ENCODE measurements at places on chromosomes 3 and 15.
A peak's percentile ranks its signal among the peaks of the same experiment; 100 is the strongest.

DNA sequence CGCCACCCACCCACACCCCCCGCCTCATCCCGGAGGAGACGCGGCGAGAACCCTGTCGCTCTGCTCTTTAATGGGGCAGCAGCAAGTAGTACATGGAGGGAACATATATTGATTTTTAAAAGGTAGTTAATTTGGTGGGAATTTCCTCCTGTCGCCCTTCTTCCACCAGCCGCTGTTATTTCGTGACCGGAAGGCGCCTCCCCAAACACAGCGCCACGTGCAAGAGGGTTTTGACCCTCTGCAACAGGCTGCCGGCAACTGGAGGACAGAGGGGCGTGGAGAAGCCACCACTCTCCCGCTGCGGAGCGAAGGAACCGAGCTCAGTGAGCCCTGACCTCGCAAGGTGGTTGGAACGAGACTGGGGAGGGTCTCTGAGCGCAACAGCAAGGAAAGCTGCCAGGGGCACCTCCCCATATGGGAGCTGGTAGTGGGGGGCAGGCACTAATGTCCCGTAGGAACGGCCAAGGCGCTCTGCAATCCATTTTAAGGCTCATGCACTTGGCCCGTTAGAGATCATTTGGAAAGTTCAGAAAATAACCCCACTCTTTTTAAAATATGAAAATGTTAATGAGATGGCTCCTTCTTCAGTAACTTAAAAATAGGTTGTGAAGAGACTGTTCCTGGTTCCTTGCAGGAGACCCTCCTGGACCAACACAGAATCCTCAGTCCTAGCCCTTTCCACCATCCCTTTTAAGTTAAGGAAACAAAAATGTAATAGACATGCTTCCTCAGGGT, 4.3 kb downstream of the ONECUT1 start:
- no peak for DNase-seq

GRCh38 chr3:52925405-52926313, 28.3 kb upstream of the STIMATE start:
- no peak for DNase-seq

GRCh38 chr3:31193871-31194270, 299.4 kb upstream of the GADL1 start:
- DNase-seq, result no peak

GRCh38 chr3:123780656-123781055, 103.5 kb downstream of the MYLK start:
- no peak for DNase-seq

GRCh38 chr3:138460536-138461205, 26.3 kb downstream of the ESYT3 start:
- no peak for DNase-seq

GRCh38 chr3:115790759-115791158, 167.4 kb downstream of the GAP43 start:
- DNase-seq, result peak; percentile 65

DNA sequence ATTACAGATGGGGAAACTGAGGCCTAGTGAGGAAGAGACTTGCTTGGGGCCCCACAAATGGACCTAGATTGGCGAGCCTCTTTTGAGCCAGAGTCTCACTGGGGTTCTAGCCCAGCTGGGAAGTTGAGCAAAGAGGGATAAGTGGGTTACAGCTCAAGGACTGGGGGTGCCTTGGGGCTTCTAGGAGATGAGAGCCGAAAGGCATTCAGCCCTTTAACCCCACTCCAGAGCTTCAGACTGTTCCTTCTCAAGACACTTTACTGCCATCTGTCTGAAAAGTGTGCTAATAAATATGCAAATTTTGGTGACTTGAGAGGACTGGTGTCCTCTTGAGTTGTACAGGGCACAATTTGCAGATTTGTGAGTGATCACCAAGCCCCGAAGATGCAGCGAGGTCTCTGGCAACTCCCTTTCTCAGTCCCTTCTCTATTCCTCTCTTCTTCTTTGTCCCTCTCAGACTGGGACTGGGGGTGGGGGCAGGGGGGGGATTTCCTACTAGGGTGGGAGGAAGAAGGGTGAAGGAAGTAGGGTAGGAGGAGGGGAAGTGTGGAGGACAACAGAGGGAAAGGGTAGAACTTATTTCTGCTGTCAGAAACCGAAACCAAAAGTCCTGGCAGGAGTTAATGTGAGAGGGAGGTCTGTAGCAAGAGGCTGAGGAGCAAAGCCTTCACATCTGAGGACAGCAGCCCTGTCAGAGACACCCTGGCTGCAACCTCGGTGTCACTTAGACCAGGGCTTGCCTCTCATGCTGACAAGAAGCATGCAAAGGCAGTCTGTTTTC, 16.2 kb upstream of the ANKDD1A start:
- peak; percentile 28 for DNase-seq

DNA sequence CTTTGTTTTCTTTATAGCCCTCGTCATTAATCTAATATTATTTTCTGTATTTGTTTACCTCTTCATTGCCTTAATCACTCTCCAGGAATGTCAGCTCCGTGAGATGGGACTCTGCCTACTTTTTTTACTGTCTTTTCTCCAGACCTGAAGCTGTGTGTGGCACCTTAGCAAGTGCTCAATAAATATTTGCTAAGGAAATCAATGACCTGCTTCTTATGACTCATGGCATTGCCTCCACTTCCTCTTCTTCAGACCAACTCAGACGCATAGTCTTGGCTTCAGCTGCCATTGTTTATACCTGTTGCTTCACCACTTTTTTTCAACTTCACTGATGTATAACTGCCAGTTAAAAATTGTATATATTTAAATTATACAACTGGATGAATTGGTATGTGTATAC, 218.5 kb upstream of the CMC1 start:
- no peak for DNase-seq

Measured in activated CD4-positive, alpha-beta T cell treated with anti-CD3 and anti-CD28 coated beads for 48 hours (primary cell).